ENCODE measurements at places on chromosomes 3 and 15.
A peak's percentile ranks its signal among the peaks of the same experiment; 100 is the strongest.

DNA sequence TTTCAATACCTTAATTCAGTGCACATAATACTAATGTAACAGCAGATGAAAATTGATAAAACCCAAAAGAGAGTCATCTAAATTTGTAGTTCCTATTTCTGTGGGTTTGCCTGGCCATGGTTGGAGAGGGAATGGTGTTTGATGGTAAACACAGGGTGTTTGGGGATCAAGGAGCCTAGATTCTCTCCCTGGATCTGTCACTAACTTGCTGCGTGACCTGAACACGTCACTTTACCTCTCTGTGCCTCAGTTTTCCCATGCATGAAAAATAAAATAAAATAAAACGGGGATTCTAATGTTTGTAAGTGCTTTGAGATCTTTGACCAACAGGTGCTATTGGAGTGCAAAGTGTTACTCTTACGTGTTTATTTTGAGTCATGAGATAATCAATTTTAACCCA is 49.8 kb downstream of the GHSR start:
- DNase-seq, result no peak

GRCh38 chr15:60128000-60128376 is 123.9 kb downstream of the FOXB1 start:
- no peak for DNase-seq

DNA sequence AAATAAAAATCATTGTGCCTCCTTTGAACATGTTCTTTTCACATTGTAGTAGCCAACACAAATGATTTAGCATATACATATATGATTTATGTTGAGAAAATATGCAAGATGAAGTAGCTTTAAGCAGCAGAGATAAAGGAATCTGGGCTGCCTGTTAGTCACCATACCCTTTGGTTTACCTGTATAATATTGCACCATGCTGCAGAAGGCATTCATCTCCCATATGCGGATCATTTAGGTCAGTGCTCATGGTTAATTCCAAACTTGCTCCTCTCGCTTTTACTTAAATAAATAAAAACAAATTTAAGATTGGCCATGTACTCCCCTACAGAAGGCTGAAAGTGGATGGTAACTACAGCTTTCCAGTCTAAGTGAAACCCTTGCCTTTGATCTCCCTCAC is 86.7 kb upstream of the TBL1XR1 start:
- no peak for DNase-seq

GRCh38 chr3:69079269-69080159 is 651 bp downstream of the UBA3 start:
- DNase-seq, result peak; percentile 25

- no peak for DNase-seq
Measured at GRCh38 chr15:56207711-56208110, 36.0 kb downstream of the RFX7 start.

DNA sequence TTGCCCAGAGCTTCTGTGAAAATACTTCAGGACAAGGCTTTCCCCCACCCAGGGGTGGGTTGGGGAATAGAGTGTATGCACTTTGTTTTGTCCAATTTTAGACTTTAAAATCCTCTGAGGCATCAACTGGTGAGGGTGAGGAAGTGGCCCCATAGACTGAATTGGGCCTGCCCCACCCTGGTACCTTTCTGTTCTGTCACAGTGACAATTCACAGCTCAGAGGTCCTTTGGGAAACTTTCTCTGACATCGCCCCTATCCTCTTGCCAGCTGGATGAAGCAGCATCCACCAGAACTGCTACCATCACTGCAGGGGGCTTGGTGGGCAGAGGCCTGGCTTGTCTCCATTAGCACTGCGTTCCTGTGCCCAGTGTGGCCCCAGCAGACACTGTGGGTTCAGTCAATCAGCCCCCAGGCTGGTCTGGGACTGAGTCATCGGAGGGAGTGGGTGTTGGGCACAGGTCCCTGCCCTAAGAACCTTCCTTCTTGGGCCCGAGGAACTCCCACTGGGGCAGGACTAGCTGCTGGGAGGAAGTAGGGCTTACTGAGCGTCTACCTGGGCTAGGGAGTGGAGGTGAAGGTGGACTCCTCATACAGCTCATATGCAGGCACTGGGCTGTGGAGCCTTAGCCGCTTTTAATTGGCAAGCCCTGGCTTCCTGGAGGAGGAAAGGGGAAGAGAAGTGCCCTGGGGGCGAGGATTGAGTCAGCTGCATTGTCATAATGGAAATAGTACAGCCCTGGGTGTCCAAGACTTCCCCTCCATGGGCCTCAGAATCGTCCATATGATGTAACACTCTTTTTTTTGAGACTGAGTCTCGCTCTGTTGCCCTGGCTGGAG is 1.5 kb upstream of the PPM1M start:
- DNase-seq, result peak; percentile 46

GRCh38 chr3:38907426-38907825 is 91.4 kb upstream of the SCN10A start:
- DNase-seq, result no peak

GRCh38 chr15:59917504-59918157 is 86.5 kb upstream of the FOXB1 start:
- peak; percentile 60 for DNase-seq

- peak; percentile 40 for DNase-seq
Measured at GRCh38 chr15:99421172-99421656, 144.6 kb upstream of the MEF2A start.

GRCh38 chr3:45486926-45487325 is 98.5 kb downstream of the LARS2 start:
- DNase-seq, result no peak

- no peak for DNase-seq
Measured at GRCh38 chr3:143307613-143308183, 188.1 kb downstream of the CHST2 start.

- DNase-seq, result no peak
Measured at GRCh38 chr3:141530415-141530768, 43.6 kb downstream of the RASA2 start.

DNA sequence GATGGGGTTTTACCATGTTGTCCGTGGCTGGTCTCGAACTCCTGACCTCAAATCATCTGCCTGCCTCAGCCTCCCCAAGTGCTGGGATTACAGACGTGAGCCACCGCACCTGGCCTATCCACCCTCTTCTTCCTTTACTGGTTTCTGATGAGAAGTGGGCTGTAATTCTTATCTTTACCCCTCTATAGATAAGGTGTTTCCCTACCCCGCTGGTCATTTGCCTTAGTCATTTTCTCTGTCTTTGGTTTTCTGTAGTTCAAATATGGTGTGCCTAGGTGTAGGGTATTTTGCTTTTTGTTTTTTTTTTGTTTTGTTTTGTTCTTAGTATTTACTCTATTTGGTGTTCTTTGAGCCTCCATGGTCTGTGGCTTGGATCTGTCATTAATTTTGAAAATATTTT is 41.3 kb downstream of the APBA2 start:
- no peak for DNase-seq

- no peak for DNase-seq
Measured at GRCh38 chr3:46668116-46668515, 25.4 kb downstream of the ALS2CL start.

- DNase-seq, result no peak
Measured at GRCh38 chr3:58384381-58385090, 49.1 kb downstream of the PDHB start.

DNA sequence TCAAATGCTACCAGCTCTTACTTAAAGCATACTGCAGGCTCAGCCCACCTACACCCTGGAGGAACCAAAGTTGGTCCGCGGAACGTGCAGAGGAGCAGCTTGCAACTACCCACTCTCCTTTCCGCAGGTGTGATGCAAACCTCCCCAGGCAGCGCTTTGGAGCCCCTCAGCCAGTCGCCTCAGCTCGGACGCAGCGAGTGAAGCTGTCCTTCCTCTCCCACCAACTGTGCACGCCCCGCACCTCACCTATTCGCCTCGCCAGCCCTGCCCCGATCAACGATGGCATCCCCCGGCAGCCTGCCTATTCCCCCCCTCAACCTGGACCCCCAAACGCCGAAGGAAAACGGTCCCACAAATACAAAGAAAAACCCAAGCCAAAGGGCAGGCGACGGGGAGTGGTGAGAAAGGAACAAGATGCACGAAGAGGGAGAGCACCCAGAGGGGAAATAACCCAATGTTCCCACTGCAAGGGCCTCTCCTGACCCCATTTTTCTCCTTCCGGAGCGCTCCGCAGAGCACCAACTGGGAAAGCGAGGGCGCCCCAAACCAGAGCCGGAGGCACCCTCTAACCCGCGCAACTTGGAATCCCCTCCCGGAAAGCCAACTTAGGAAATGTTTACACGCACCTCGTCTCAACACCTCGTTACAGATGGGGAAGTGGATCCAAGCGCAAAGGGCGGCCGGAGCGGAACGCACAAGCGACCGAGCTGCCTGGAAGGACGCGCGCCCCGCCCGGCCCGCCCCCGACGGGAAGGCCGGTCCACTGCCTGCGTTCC is 665 bp downstream of the GLB1 start:
- DNase-seq, result peak; percentile 48

- no peak for DNase-seq
Measured at GRCh38 chr3:168722091-168722490, 626.4 kb upstream of the GOLIM4 start.

- DNase-seq, result no peak
Measured at GRCh38 chr3:154164387-154164786, 43.2 kb downstream of the ARHGEF26 start.

GRCh38 chr15:28900892-28901586 is 15.3 kb downstream of the APBA2 start:
- DNase-seq, result no peak

DNA sequence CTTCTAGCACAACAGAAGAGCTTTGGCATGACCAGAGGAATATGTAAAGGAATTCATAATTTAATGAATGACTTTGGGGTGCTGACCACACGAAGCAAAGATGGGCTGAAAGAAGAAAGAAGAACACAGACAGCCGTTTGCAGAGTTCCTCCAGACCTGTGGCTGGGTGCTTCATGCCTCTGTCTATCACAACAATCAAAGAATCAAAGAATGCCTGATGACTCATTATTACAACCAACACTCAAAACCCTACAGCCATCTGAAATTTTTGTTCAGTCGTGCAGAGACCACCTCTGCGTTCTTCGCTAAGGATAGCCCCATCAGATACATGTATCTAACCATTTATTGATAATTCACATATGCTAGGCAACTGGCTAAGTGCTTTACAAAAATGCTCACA is 129.0 kb upstream of the PRICKLE2 start:
- DNase-seq, result no peak

DNA sequence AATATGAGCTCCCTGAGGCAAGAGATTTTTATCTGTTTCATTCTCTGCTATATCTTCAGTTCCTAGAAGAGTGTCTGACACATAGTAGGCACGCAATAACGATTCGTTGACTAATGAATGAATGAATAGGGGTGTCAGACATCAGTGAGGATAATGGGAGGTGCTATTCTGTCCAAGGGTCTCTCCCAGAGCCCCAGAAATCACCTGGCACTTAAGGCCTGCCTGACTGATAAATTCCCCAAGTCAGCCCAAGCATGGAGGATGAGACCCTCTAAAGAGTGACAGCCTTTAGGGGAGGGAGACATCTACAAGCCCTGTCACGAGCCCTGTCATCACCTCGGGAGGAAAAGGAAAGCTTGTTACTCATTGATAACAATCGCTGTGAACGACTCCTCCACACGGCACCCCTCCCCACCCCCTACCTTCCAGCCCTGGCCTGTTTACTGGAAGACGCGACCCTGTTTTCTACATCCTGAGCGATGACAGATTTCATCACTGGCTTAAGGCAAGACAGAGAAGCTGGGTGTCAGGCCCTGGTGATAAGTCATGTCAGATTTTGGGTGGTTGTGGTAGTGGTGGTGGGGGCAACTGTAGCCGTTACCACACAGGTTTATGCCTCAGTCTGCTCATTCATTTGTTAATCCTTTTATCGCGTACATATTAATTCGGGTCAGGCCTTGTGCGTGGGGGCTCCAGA is 23.1 kb downstream of the BHLHE40 start:
- peak; percentile 40 for DNase-seq

GRCh38 chr3:140552898-140553297 is 125.0 kb upstream of the TRIM42 start:
- DNase-seq, result no peak

DNA sequence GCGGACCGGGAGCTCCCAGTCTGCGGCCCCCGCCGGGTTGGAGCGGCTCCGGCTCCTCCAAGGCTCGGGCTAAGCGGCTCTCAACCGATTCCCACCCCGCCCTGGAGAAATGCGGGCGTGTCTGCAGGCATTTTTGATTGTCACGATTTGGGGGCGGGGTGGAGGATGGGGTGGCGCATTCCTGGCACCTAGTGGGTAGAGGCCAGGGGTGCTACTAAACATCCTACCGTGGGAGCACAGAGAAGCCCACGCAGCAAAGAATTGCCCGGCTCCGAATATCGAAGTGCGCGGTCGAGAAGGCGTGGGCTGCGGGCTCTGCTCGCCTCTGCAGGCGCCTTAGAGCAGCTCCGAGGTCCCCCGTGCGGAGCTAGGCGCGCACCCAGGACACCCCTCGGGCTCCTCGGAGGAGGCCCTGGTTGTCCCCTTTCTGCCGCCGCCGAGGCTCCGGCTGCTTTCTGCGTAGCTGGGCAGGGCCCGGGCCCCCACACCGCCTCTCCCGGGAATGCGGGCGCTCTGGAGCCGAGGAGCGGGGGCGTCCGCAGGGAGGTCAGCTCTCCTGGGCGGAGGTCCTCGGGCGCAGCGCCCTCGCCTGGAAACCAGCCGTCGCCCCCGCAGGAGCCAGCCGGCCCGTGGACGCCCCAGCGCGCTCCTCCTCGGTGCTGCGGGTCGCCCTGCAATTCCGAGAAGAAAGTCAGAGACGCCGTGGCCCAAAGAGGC is 16.5 kb upstream of the LAMP3 start:
- DNase-seq, result peak; percentile 48

- no peak for DNase-seq
Measured at GRCh38 chr3:111737706-111738086, 121.4 kb upstream of the PHLDB2 start.

- DNase-seq, result no peak
Measured at GRCh38 chr3:122508135-122508914, 6.4 kb downstream of the KPNA1 start.

- no peak for DNase-seq
Measured at GRCh38 chr3:172069478-172069877, 30.1 kb downstream of the FNDC3B start.

DNA sequence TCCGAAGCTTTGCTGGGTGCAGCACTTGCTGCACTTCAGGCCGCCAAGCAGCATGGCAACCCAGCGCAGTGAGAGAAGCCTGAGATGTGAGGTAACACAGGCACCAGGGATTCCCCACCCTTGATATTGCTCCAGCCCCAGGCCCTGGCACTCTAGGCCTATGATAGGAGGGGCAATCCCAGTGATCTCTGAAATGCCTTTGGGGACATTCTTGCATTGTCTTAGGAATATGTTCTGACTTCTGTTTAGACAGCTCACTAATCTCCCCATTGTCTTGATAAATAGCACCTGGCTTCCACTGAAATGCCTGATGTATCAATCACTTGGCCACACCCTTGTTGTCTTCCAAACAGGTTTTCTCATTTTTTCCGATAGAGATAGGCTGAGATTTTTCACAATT is 102.8 kb downstream of the SOX14 start:
- no peak for DNase-seq

DNA sequence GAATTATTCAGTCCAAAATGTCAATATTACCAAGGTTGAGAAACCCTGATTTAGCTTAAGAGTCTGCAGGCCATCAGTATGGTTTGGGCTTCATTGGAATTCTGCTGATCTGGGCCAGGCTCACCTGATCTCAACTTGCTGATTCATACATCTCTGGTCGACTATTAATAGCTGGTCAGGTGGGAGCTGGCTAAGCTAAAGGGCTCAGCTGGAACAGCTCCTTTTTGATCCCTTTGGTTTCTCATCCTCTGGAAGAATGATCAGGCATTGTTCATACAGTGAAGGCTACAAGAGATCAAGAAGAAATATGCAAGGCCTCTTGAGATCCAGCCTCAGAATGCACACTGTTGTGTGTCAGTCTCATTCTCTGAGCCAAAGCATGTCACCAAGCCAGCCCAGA is 123.3 kb upstream of the MME start:
- no peak for DNase-seq

- DNase-seq, result no peak
Measured at GRCh38 chr3:58829321-58830000, 162.9 kb upstream of the FAM3D start.

- no peak for DNase-seq
Measured at GRCh38 chr3:1190569-1190968, 97.7 kb downstream of the CNTN6 start.

Measured in stimulated activated CD4-positive, alpha-beta T cell treated with anti-CD3 and anti-CD28 coated beads, Interleukin-4, amount 100 ng/mL, for 4 hours (primary cell).